ENCODE measurements at places on chromosomes 1 and 21.

GRCh38 chr1:161421456-161421855, 53.8 kb upstream of the CFAP126 start:
- no peak for DNase-seq

DNA sequence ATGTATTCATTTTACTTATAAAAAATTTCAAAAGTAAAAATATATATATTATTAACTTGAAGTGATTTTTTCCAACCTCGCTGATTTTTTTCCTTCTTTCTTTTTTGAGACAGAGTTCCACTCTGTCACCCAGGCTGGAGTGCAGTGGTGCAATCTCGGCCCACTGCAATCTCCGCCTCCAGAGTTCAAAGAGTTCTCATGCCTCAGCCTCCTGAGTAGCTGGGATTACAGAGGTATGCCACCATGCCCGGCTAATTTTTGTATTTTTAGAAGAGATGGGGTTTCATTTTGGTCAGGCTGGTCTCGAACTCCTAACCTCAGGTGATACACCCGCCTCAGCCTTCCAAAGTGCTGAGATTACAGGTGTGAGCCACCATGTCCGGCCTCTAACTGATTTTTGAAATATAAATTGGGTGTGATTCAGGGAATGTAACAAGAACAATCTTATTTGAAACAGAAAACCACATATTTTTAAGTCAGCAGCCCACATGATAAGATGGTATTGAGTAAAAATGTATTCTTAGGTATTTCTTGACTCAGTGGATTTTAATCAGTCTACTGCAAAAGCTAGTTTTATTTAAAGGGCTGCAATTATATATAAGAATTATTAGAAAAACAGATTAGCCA, 30.0 kb downstream of the ZBTB8B start:
- no peak for DNase-seq

GRCh38 chr1:189929501-189930099, 548.1 kb downstream of the BRINP3 start:
- no peak for DNase-seq

DNA sequence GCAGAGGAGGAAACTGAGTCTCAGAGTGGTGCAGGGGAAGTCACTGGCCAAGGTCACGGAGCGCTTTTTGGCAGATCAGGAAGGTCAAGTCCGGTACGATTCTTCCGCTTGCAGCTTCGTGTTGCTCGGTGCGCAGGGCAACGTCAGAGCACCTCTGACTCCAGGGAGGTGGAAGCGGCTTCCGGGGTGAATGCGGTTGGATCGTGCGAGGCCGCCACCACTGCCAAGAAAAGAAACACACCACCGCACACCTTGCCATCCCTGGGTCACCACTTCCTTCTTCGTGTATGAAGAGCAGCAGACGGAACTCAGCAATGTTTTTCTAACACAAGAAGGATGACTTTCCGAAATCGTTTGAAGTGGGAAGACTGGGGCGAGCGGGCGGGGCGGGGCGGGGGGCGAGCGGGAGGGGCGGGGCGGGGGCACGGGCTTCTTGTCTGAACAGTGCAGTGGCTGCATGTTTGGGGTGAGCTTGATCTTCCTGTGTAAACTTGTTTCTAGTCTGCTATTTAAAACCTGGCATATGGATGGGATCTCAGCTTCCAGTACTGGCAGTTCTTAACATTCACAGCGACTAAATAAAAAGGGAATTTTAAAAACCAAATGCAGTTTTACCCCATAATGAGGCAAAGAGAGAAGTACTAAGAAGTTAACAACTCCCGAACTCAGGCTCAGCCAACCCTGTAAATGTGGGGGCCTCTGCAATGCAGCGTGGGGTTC, 300.0 kb downstream of the RRAGC start:
- no peak for DNase-seq

- DNase-seq = no peak
These were observed 3.0 kb downstream of the LDLRAD2 start for GRCh38 chr1:21814981-21815582.

GRCh38 chr1:156645056-156645455, 3.1 kb downstream of the BCAN start:
- DNase-seq = no peak

DNA sequence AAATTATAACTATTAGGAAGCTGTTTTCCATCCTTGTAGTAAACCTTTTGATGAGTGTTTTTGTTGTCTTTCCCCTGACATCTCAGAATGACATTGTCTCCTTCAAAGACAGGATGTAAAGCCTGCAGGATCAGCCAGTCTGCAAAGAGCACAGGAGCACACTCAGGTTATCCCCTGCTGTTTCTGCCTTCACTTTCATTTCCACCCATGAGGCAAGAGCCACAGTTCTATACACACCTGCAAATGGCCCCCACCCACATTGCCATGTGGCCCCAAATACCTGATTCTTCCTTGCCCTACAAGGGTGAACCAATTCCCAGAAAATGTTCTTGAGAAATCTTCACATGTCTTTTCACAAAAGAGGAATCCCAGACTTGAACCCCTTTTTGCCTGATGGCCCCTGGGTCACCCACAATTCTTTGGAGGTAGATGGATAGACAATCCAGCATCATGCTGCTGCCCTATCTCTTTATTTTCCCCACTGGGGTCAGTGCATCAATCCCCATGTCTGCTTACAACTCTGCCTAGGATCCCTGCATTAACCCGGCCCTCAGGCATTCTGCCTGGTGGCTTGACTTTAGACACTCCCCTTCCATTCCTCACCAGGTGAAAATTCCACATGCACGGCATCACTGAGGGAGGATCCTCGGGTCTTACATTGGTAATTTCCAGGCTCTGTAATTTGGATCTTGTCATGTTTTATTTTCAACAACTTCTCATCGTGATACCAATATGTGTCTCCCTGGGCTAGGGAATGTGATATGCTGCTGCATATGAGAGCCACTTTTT, 2.6 kb downstream of the FCRL3 start:
- no peak for DNase-seq

DNA sequence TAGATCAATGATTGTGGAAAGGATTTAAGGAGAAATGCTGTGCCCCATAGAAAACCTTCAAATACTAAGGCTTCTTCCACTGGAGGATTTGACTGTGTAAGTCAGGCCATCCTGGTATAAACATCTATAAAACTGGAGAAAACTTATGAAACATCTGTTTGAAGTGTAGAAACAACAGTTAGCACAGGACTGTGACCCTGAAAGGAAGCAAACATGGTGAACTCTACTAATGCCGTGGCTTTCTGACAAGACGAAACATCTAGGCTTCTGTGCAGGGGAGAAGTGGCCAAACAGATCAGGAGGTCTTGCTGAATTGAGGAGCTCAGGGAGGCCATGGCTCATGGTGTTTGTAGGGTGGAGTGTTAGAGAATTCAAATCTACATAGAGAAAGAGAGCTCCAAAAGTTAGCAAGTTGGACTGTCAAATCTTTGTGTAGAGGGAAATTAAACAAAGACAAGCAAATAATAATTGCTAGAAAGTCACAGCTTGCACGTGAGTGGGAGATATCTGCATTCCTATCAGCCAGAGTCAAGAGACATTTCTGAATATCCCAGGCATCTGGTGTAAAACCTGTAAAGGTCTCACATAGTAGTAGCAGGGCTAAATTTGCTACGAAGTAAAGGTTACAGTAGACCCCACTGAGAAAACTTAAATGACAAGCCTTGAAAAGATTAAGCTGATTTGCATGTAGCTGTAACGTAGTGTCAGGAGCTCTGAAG, 566.8 kb upstream of the B3GALT2 start:
- DNase-seq = no peak

DNA sequence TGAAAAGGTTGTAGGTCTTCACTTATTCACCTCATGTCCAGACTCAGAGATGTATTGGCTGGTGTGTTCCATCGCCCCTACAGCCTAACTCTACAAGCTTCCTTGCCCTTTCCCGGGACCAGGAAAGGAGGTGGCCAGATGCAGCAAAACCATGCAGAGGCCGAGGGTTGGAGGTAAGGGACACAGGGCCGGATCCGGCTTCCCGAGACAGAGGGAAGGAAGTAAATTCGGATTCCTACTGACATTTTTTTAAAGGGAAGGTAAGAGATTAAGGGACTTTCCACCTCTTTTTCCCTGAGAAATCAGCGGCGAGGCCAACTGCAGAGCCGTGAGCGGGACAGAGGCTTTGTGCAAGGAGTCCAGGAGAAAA, 12.7 kb downstream of the EPHA10 start:
- DNase-seq = no peak

- no peak for DNase-seq
These were observed 804 bp upstream of the IKBKE start for GRCh38 chr1:206469411-206469932.

DNA sequence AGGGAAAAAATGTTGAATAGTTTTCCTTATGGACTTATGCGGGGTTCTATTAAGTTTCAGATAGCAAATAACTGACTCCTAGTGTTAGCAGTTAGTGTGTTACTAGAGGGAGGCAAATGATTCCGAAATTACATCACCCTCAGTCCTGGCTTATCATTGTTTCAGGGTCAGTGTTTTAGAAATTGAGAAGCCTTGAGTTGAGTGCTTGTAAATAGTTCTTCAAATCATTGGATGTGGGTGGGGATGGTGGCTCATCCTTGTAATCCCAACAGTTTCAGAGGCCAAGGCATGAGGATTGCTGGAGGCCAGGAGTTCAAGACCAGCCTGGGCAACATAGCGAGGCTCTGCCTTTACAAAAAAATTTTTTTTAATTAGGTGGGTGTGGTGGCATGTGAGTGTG, 21.3 kb downstream of the SOAT1 start:
- DNase-seq = no peak

- DNase-seq = no peak
These were observed 511.7 kb downstream of the USP25 start for GRCh38 chr21:16241479-16241963.

DNA sequence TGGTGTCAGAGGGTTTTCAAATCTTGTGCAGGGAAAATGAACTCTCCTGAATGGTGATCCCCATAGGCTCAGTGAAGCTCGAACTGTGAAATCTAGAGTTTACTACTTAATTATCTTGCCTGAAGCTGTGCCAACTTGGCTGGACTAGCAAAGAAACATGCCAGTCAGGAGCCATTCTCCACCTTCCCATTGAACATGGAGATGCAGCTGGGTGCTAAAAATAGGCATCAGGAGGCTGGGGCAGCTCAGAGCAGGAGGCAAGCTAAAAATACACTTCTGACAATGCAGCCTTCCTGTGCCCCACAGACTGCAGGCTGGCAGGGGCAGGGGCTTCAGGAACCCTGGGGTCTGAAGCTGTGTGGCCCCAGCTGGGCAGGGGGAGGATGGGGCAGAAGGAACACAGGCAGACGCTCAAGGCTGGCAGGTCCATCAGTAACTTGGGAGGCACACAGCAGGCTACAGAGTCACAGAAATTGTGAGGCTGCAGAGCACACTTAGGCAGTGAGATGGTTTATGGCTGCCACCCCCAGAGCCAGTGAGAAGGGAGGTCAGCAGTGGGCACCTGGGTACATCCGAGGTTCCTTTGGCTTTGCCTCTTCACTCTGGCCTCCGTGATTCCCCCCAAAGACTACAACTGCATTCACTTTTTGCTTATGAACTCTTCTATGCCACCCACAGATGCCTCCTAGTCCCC, 155.4 kb upstream of the KCND3 start:
- no peak for DNase-seq

GRCh38 chr1:8094481-8095241, 68.6 kb upstream of the ERRFI1 start:
- DNase-seq = peak; percentile 50

GRCh38 chr1:155706139-155706538, 17.2 kb downstream of the DAP3 start:
- DNase-seq = no peak

DNA sequence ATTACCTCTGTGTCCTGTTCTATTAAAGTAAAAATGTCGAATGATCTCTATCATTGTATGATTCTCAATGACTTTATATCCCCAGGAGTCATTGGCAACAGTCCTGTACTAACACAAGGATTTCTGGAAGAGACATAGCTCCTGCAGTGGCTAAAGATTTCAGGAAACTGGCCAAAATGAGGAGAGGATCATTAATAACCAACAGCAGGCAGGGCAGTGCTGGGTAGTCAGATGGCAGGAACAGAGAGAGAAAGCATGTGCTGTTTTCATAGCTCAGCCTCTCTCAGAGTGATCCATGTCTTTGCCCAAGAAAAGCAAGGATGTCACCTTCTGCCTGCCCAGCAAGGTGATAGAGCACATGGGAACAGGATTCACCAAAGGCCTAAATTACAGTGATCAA, 604.7 kb upstream of the PLXNA2 start:
- no peak for DNase-seq

DNA sequence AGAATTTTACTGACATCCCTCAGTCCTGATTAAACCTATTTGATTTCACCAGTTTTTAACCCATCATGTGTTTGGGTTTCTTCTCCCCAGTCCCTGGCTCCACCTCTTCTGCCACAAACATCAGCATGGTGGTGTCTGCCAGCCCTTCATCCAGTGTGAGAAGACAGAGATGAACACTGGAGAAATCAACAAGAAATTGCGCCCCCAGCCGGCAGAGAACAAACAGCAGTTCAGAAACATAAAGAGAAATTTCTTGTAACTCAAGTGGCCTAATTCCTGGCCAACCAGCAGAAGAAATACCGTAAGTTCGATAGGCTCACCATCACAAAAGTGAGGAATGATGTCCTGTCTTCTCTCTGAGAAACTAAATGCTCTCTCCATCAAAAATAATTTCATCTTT, 18.3 kb downstream of the S100A11 start:
- no peak for DNase-seq

DNA sequence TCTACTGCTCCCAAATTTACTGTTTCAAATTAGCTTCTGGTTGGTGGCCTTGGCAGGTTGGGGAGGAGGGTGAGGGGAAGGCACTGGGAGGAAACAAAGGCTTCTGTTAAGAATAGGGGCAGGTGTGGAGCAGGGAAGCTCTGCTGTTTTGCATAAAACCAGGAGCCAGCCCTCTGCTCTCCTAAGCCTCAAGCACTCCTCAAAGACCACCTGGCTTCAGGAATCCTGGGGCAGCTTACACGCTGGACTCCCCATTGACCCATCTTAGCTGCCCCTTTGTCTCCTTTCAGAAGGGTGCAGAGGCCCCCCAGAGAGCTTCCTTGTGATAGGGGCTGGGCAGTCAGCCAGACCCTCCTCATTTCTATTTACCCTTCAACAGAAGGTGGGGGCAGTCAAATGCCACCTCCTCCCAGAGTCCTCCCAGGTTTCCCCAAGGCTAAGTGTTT, 11.5 kb upstream of the DHRS3 start:
- no peak for DNase-seq

- no peak for DNase-seq
These were observed 54.9 kb upstream of the RUNX3 start for GRCh38 chr1:24984800-24985522.

DNA sequence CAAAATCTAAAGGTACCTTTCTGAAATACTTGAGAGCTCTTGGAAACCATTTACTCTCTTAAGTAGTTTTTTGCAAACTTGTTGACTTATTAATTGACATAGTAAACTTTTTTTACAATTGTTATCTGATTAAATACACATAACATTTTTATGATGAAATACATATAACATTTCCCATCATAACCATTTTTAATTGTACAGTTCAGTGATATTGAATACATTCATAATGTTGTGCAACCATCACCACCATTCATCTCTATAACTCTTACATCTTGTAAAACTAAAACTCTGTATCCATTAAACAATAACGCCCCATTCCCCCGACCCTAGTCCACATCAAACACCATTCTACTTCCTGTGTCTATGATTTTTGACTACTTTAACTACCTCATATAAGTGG, 95.7 kb upstream of the ZNF648 start:
- DNase-seq = no peak

GRCh38 chr1:187566354-187566753, 737.6 kb downstream of the PLA2G4A start:
- peak; percentile 32 for DNase-seq

All from foreskin melanocyte (primary cell).